ENCODE measurements at places on chromosomes 5 and 9. TPM values are rescaled to one million over a fixed set of nuclear protein-coding genes. Genes with fewer than 3 reads are reported as not detected.

- peaks cover 66% of the 10 kb centered on the region for H3K27me3 ChIP-seq
- no peaks in the 10 kb centered on the region for H3K36me3 ChIP-seq
- H3K4me1 ChIP-seq, result no peaks in the 10 kb centered on the region
- no peak overlapping the region for H3K27ac ChIP-seq
- no peak overlapping the region for H3K4me3 ChIP-seq
These were observed 93.0 kb downstream of the WNK2 start for GRCh38 chr9:93276973-93277372.

GRCh38 chr5:14812166-14812565, 59.4 kb downstream of the ANKH start:
- no peak overlapping the region for H3K27ac ChIP-seq
- DNase-seq, result no peak
- H3K4me3 ChIP-seq, result no peak overlapping the region
- peaks cover 30% of the 10 kb centered on the region for H3K4me1 ChIP-seq
- H3K36me3 ChIP-seq, result peaks cover 5% of the 10 kb centered on the region

- no peaks in the 10 kb centered on the region for H3K4me1 ChIP-seq
- H3K27ac ChIP-seq, result no peak overlapping the region
- no peak overlapping the region for H3K4me3 ChIP-seq
- no peaks in the 10 kb centered on the region for H3K36me3 ChIP-seq
These were observed 102.2 kb downstream of the YTHDC2 start for GRCh38 chr5:113615708-113616107.

DNA sequence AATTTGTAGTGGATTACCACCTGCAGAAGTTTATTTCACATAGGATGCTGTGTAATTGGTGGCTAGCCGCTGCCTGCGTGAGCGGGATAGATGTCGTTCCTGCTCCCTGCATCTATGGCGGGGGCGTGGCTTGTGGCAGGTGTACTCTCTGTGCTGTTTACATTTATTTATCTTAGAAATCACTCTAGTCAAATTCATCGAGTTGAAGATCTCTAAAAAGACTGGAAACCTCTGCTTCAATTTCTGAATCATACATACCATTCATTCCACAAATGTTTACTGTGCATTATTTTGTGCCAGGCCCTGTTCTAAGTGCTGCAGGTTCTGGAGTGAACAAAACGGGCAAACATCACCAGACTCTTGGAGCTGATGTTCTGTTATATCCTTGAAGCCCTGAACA, 11.9 kb downstream of the ROPN1L start:
- no peaks in the 10 kb centered on the region for H3K27me3 ChIP-seq
- no peak for DNase-seq
- H3K36me3 ChIP-seq, result no peaks in the 10 kb centered on the region

- peaks cover 52% of the 10 kb centered on the region for H3K36me3 ChIP-seq
- no peaks in the 10 kb centered on the region for H3K27me3 ChIP-seq
- H3K4me3 ChIP-seq, result no peak overlapping the region
These were observed 10.1 kb upstream of the TMOD1 start for GRCh38 chr9:97491216-97491999.

- peaks cover 22% of the 10 kb centered on the region for H3K36me3 ChIP-seq
- no peak for DNase-seq
- H3K27ac ChIP-seq, result peak overlapping the region; percentile 94
- H3K4me3 ChIP-seq, result peak overlapping the region; percentile 93
- peaks cover 66% of the 10 kb centered on the region for H3K4me1 ChIP-seq
These were observed 1.5 kb upstream of the TRAF1 start for GRCh38 chr9:120928015-120928482.

DNA sequence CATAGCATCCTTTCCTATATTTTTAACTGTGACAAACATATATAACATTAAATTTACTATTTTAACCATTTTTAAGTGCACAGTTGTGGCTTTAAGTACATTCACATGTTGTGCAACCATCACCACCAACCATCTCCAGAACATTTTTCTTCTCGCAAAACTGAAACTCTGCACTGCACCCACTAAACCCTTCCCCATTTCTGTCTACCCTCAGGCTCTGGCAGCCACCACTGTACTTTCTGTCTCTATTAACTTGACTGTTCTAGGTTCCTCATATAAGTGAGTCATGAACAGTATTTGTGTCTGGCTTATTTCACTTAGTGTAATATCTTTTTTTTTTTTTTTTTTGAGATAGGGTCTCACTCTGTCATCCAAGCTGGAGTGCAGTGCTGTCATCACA, 25.5 kb downstream of the KCNMB1 start:
- DNase-seq, result no peak
- H3K27ac ChIP-seq, result peak overlapping the region; percentile 50

GRCh38 chr5:110414360-110414759, 312.1 kb downstream of the TMEM232 start:
- no peak for DNase-seq
- H3K4me3 ChIP-seq, result no peak overlapping the region
- H3K27me3 ChIP-seq, result no peaks in the 10 kb centered on the region
- peaks cover 2% of the 10 kb centered on the region for H3K4me1 ChIP-seq
- H3K36me3 ChIP-seq, result no peaks in the 10 kb centered on the region
- no peak overlapping the region for H3K27ac ChIP-seq

DNA sequence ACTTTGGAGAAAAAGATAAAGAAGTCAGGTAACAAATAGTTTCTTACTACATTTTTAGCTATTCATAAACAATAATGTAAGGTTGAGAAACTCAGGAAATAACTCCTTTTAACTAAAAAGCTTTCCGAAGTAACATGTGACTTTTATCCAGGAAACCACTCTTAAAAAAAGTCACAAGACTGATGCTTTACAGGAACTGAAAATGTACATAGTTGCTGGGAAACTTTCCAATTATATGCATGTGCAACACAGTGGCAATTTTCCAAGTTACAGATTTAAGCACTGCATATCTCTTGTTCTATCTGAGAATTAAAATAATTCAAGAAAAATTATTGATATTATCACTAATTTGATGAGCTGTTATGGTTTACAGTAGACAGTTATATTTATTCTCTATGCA, 105.2 kb downstream of the CDH10 start:
- no peaks in the 10 kb centered on the region for H3K36me3 ChIP-seq
- H3K4me1 ChIP-seq, result no peaks in the 10 kb centered on the region
- H3K27me3 ChIP-seq, result no peaks in the 10 kb centered on the region
- H3K27ac ChIP-seq, result no peak overlapping the region
- H3K4me3 ChIP-seq, result no peak overlapping the region
- no peak for DNase-seq

DNA sequence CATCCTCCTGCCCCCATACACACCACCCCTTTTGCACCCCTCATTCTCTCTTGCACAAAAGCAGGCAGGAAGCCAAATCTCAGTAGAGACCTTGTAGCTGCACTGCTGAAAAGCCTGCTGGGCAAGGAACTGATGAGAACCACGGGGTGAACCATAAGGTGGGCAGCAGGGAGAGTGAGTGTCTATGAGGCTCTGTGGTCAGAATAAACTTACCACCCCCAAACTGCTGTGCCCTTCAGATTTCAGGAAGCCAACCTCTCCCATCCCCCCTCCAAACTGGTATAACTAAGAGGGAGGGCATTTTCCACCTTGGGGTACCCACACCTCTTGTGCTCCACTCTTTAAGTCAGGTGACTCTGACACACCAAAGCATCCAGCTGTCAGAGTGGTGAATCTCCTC, 471.4 kb downstream of the SPOCK1 start:
- no peaks in the 10 kb centered on the region for H3K27me3 ChIP-seq
- H3K4me1 ChIP-seq, result no peaks in the 10 kb centered on the region
- no peak overlapping the region for H3K4me3 ChIP-seq
- no peak for DNase-seq
- no peaks in the 10 kb centered on the region for H3K36me3 ChIP-seq

DNA sequence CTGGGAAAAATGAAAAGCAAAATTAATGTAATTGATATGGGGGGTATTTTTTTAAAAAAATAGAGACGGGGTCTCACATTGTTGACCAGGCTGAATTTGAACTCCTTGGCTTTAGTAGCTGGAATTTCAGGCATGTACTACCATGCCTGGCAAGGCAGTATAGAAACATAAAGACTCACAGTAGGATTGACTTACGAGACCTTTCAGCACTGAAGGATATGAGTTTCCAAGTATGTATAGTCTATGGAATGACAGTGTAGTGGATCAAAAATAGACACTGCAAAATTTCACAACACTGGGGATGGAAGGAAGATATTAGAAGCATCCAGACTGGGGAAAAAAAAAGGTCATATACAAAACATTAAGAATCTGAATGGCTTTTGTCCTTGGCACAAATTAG, 6.8 kb downstream of the DCP2 start:
- no peaks in the 10 kb centered on the region for H3K27me3 ChIP-seq
- H3K4me3 ChIP-seq, result no peak overlapping the region
- DNase-seq, result no peak
- H3K36me3 ChIP-seq, result peaks cover 42% of the 10 kb centered on the region

The ABCA1 gene
- 1.4 TPM for total RNA-seq

The PARP8 gene
- 178 TPM for total RNA-seq

The PCDHB10 gene
- total RNA-seq, result not detected

DNA sequence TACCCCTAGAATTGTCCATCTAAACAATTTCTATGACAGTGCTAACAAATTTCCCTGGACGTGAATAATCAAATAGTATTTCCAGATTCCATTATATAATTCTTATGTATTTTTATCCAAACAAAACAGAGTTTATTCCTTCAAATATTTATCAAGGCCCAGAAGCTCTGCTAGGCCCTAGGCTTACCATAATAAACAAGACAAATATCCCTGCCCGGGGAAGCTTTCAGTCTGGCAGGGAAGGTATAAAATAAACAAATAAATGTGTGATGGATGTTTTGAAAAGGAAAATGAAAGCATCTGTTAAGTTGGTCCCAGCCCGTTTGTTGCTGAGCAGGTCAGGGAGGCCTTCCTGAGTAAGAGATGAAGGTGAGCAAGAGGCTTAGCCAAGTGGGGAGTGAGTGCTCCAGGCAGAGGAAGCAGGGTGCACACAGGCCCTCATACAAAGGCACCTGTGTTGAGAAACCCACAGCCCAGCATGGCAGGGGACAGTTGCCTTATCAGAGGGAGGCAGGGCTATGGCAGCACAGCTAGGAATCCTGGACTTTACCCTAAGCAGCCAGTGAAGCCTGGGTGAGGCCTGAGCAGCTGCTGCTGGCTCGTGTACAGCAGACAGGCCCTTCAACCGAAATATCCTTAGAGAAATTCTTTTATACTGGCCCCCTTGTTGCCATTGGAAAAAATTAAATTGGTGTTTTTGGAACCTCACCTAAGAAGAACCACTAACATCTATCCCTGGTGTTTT, 7.7 kb upstream of the SLC35D2 start:
- H3K4me1 ChIP-seq, result peaks cover 11% of the 10 kb centered on the region
- no peaks in the 10 kb centered on the region for H3K27me3 ChIP-seq
- no peak overlapping the region for H3K4me3 ChIP-seq
- peaks cover 30% of the 10 kb centered on the region for H3K36me3 ChIP-seq
- DNase-seq, result no peak
- no peak overlapping the region for H3K27ac ChIP-seq

- H3K27me3 ChIP-seq, result peaks cover 2% of the 10 kb centered on the region
- no peak for DNase-seq
- no peaks in the 10 kb centered on the region for H3K4me1 ChIP-seq
- H3K4me3 ChIP-seq, result no peak overlapping the region
- H3K27ac ChIP-seq, result no peak overlapping the region
- no peaks in the 10 kb centered on the region for H3K36me3 ChIP-seq
These were observed 14.7 kb upstream of the CFAP157 start for GRCh38 chr9:127692071-127692470.

DNA sequence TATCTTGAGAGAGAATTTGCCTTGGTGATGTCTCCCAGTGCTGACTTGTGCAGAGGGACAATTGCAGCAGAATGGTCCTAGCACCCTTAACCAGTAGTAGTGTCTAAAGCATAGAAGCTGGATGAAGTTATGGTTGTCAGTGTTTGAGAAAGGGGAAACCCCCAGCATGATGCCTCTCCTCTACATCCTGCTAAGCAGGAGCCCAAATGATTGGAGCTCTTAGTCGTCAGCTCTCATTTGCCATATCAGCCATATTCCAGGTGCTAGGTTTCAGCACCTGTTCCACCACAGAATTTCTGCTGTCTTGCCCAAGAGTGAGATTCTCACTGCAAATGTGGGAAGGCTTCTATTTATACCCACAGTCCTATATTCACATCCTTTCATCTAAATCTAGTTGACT, 43.7 kb upstream of the RFX3 start:
- H3K27me3 ChIP-seq, result no peaks in the 10 kb centered on the region
- H3K4me1 ChIP-seq, result peaks cover 4% of the 10 kb centered on the region
- H3K27ac ChIP-seq, result no peak overlapping the region
- no peak for DNase-seq

DNA sequence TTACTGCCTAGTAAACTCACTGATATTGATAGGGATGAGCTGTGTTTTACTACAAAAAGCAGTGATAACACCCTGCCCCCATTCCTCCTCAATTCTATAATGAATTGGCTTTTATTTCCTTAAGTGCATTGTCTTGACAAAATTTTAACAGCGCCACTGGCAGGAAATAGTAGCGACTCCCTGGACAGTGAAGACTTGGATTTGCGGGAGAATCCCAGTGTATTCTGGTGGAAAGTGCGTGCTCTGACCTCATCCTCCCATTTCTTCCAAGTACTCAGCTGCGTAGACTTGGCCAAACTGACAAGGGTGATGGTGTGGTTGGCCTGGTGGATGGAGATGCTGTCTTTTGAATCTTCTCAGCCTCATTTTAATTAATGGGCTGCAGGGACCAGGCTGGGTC, 5.3 kb downstream of the TRIO start:
- H3K36me3 ChIP-seq, result no peaks in the 10 kb centered on the region
- H3K27me3 ChIP-seq, result peaks cover 58% of the 10 kb centered on the region
- no peak overlapping the region for H3K4me3 ChIP-seq
- H3K27ac ChIP-seq, result no peak overlapping the region
- H3K4me1 ChIP-seq, result peaks cover 3% of the 10 kb centered on the region
- DNase-seq, result no peak

The TAS2R1 gene
- not detected for total RNA-seq

The ST6GALNAC6 gene
- total RNA-seq, result 112 TPM

GRCh38 chr5:108206707-108207106, 175.2 kb downstream of the FBXL17 start:
- DNase-seq, result no peak
- H3K4me3 ChIP-seq, result no peak overlapping the region
- H3K4me1 ChIP-seq, result no peaks in the 10 kb centered on the region

GRCh38 chr9:135310134-135310533, 169.4 kb upstream of the PPP1R26 start:
- H3K27me3 ChIP-seq, result peaks cover 2% of the 10 kb centered on the region
- no peaks in the 10 kb centered on the region for H3K36me3 ChIP-seq
- no peak overlapping the region for H3K4me3 ChIP-seq
- DNase-seq, result no peak
- no peak overlapping the region for H3K27ac ChIP-seq
- no peaks in the 10 kb centered on the region for H3K4me1 ChIP-seq

The CCL21 gene
- not detected for total RNA-seq

- no peaks in the 10 kb centered on the region for H3K27me3 ChIP-seq
- no peaks in the 10 kb centered on the region for H3K4me1 ChIP-seq
- H3K36me3 ChIP-seq, result peaks cover 45% of the 10 kb centered on the region
- H3K4me3 ChIP-seq, result no peak overlapping the region
These were observed 12.7 kb downstream of the MRRF start for GRCh38 chr9:122277285-122277897.

The PCDHB8 gene
- not detected for total RNA-seq

Data from activated naive CD8-positive, alpha-beta T cell treated with anti-CD3 and anti-CD28 coated beads, Interleukin-2, amount 10 ng/mL, durations not matched to agents 7 days and 5 days (primary cell).